ENCODE measurements at places on chromosomes 5 and 9. TPM values are rescaled to one million over a fixed set of nuclear protein-coding genes. Genes with fewer than 3 reads are reported as not detected.
A peak's percentile ranks its signal among the peaks of the same experiment; 100 is the strongest.

GRCh38 chr5:22390888-22391287, 462.3 kb downstream of the CDH12 start:
- no peaks in the 10 kb centered on the region for H3K27me3 ChIP-seq
- no peaks in the 10 kb centered on the region for H3K4me1 ChIP-seq
- no peak overlapping the region for H3K4me3 ChIP-seq
- no peak overlapping the region for H3K27ac ChIP-seq
- no peaks in the 10 kb centered on the region for H3K36me3 ChIP-seq

DNA sequence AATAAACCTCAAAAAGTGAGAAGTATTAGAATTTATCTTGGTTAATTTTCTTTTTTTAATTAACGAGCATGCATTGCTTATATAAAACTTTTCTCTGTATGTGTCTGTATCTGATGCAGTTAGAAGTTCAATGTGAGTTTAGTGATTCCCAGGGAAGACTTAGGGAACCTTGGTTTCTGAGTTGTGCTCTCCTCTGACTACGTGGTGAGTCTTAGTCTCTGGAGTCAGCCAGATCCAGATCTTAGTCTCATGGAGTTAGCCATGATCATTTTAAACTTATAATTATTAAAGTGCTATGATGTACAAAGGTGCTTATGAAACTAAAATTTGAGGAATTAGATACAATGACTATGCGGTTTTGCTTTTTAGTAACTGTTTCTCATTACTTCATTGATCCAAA, 285.3 kb upstream of the DMRT1 start:
- H3K4me3 ChIP-seq, result no peak overlapping the region
- no peak overlapping the region for H3K27ac ChIP-seq
- H3K4me1 ChIP-seq, result peaks cover 32% of the 10 kb centered on the region
- no peaks in the 10 kb centered on the region for H3K36me3 ChIP-seq

DNA sequence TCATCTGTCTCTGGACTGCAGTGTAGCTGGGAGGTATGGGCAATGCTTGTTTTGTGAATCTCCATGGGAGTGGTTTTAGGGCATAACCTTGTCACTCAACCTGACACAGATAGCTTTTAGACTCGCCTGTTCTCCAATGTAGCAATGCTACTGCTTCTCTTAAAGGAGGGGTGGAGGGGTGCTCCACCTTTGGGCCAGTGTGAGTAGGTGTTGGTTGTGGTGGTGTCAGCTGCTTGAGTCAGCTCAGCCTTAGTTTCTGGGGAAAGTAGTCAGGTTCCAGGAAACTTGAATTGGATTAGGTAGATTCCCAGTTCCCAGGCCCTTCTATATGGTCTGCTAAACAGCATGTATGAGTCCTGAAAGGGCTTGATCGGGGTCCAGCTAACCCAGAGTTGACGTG, 91.1 kb upstream of the PLPPR1 start:
- no peaks in the 10 kb centered on the region for H3K4me1 ChIP-seq
- no peak for DNase-seq
- no peak overlapping the region for H3K4me3 ChIP-seq
- no peaks in the 10 kb centered on the region for H3K36me3 ChIP-seq

GRCh38 chr9:4667681-4668080, 1.4 kb upstream of the SPATA6L start:
- H3K4me3 ChIP-seq, result no peak overlapping the region
- no peak for DNase-seq
- H3K27ac ChIP-seq, result no peak overlapping the region
- H3K27me3 ChIP-seq, result no peaks in the 10 kb centered on the region

GRCh38 chr5:154406826-154407225, 39.0 kb upstream of the SAP30L start:
- H3K4me3 ChIP-seq, result no peak overlapping the region
- H3K4me1 ChIP-seq, result peaks cover 13% of the 10 kb centered on the region
- H3K36me3 ChIP-seq, result peaks cover 5% of the 10 kb centered on the region
- peak overlapping the region; percentile 29 for H3K27ac ChIP-seq
- no peaks in the 10 kb centered on the region for H3K27me3 ChIP-seq

- no peaks in the 10 kb centered on the region for H3K27me3 ChIP-seq
- no peaks in the 10 kb centered on the region for H3K36me3 ChIP-seq
- H3K27ac ChIP-seq, result no peak overlapping the region
- H3K4me1 ChIP-seq, result no peaks in the 10 kb centered on the region
- DNase-seq, result no peak
Observed at GRCh38 chr9:8365029-8365428, 565.5 kb upstream of the DMAC1 start.

DNA sequence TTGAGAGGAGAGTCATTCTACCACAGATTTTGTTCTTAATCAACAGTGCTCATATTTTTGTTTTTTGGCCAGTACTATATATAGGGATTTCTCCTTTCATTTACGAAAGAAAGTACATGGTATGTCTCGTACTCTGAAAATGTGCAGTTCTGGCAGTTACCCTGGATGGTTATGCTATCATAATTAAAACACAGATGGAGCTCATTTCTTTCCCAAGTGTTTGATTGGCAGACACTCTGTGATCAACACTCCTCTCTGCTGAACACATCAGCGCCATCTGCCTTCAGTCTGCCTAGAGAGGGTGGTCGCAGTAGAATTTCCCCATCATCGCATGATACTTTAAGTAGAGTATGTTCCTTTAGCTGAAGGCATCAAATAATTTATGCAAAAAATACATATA, 64.5 kb downstream of the PAM start:
- no peak for DNase-seq
- no peak overlapping the region for H3K4me3 ChIP-seq
- no peaks in the 10 kb centered on the region for H3K36me3 ChIP-seq
- H3K4me1 ChIP-seq, result peaks cover 8% of the 10 kb centered on the region
- no peak overlapping the region for H3K27ac ChIP-seq

- no peak overlapping the region for H3K4me3 ChIP-seq
- no peak overlapping the region for H3K27ac ChIP-seq
- H3K36me3 ChIP-seq, result no peaks in the 10 kb centered on the region
- DNase-seq, result no peak
Observed at GRCh38 chr5:133884569-133885311, 83.7 kb downstream of the C5orf15 start.

- no peaks in the 10 kb centered on the region for H3K4me1 ChIP-seq
- no peaks in the 10 kb centered on the region for H3K36me3 ChIP-seq
- H3K4me3 ChIP-seq, result no peak overlapping the region
- no peak for DNase-seq
Observed at GRCh38 chr5:127851964-127852363, 148.8 kb downstream of the CCDC192 start.

DNA sequence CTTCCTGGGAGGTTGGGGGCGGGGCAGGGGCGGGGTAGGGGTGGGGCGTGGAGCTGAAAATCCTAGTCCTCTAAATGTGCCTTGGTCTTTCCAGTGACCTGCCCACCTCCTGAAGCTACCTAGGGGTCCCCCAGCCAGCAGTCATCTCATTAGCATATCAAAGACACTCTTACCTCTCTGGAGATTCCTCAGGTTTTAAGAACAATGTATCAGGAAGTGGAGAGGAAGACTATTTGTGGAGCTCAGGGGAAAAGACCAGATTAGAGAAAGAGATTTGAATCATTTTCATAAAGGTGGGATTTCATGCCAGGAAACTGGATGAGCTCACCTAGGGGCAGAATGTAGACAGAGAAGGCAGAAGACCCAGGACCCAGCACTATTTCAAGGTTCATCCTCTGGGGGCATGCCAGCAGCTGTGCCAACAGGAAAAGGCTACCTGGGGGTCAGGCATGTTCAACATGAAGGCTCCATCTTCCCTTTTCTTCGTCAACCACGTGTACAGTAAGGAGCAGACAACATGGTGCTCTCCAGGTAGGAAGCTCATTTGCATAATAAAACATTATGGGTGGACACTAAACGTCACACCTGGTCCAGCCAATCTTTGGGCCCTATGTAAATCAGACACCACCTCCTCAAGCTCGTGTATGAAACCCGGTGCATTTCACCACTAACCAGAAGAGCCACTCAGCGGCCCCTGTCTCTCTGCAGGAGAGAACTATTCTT, 6.9 kb downstream of the GMCL2 start:
- DNase-seq, result peak; percentile 75
- H3K4me1 ChIP-seq, result peaks cover 50% of the 10 kb centered on the region
- H3K4me3 ChIP-seq, result peak overlapping the region; percentile 57
- peaks cover 2% of the 10 kb centered on the region for H3K36me3 ChIP-seq
- peak overlapping the region; percentile 100 for H3K27ac ChIP-seq

DNA sequence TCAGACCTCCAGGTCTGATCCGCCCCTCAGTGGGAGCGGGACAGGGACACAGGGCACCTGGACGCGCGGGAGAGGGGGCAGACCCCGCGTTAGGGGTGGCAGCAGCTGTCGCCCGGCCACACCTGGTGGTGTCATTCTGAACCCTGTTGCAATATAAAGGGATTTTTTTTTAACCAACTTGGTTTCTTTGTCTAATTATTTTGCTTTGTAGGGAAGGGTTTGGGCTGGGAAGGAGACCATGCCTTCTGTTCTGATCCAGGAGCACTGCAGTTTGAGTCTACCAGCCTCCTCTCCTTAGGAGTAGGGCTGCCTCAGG, 10.9 kb upstream of the ASS1 start:
- H3K36me3 ChIP-seq, result no peaks in the 10 kb centered on the region
- peak overlapping the region; percentile 65 for H3K4me3 ChIP-seq
- H3K4me1 ChIP-seq, result peaks cover 12% of the 10 kb centered on the region
- peaks cover 35% of the 10 kb centered on the region for H3K27me3 ChIP-seq
- DNase-seq, result no peak

DNA sequence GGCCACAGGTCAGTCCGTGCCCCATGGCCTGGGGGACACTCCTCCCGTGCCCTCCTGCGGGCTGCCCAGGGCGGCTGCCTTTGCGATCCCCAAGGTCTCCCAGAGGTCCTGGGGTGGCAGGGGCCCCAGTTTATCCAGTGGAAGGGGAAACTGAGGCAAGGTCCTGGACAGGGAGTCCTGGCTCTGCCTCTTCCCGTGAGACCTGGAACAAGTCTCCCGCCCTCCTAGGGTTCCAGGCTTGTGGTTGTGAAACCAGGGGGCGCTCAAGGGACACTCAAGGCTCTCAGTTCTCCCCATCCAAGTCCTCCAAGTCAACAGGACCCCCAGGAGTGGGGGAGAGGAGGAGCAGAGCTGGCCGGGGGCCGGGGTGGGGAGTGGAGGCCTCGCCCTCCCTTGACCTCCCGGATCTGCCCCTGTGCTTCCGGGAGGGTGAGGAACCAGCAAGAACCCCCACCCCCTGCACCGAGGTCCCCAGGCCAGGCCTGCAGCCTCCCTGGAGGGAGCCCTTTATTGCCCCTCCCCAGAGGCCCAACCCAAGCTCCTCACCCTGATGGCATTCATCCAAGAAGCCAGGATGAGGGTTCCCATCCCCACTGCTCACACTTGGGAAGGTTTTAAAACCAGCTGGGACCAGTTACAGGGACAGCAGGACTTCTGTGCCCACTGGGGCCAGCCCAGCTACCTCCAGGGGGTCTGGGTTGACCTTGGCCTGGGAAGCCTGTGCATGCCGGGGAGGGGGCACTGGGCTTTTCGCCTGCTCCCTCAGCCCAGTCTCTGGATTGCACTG, 24.7 kb upstream of the TMEM250 start:
- no peak overlapping the region for H3K27ac ChIP-seq
- no peak overlapping the region for H3K4me3 ChIP-seq
- no peaks in the 10 kb centered on the region for H3K36me3 ChIP-seq
- peaks cover 15% of the 10 kb centered on the region for H3K4me1 ChIP-seq
- no peaks in the 10 kb centered on the region for H3K27me3 ChIP-seq
- peak; percentile 80 for DNase-seq

- H3K36me3 ChIP-seq, result no peaks in the 10 kb centered on the region
- H3K27me3 ChIP-seq, result no peaks in the 10 kb centered on the region
- no peak overlapping the region for H3K4me3 ChIP-seq
Observed at GRCh38 chr5:149019679-149020078, 43.2 kb downstream of the SH3TC2 start.

GRCh38 chr9:131617611-131618010, 72.3 kb downstream of the PRRT1B start:
- peaks cover 37% of the 10 kb centered on the region for H3K36me3 ChIP-seq
- H3K4me1 ChIP-seq, result peaks cover 13% of the 10 kb centered on the region
- DNase-seq, result no peak
- no peaks in the 10 kb centered on the region for H3K27me3 ChIP-seq
- no peak overlapping the region for H3K4me3 ChIP-seq

GRCh38 chr9:27548055-27548741, 18.6 kb upstream of the MOB3B start:
- peaks cover 30% of the 10 kb centered on the region for H3K36me3 ChIP-seq
- no peak overlapping the region for H3K27ac ChIP-seq
- H3K27me3 ChIP-seq, result no peaks in the 10 kb centered on the region
- H3K4me1 ChIP-seq, result peaks cover 3% of the 10 kb centered on the region
- no peak overlapping the region for H3K4me3 ChIP-seq
- no peak for DNase-seq

DNA sequence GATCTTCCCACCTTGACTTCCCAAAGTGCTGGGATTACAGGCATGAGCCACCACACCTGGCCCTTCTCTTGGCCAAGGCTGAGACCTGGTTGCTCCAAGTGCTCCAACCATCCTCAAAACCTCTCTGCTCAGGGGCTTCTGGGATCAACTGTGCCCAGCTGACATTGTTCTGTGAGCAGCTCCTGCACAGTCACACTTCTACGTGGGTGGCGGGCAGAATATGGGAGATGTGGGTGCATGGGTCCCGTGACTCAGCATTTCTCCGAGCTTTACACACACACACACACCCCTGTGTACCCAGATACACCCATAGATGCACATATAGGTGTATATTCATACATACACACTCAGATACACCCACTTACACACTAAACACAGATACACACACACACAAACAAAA, 10.5 kb upstream of the MYORG start:
- H3K4me3 ChIP-seq, result no peak overlapping the region
- H3K4me1 ChIP-seq, result no peaks in the 10 kb centered on the region
- DNase-seq, result no peak
- H3K27ac ChIP-seq, result no peak overlapping the region

GRCh38 chr5:94310833-94311232, 307.6 kb downstream of the KIAA0825 start:
- peaks cover 17% of the 10 kb centered on the region for H3K4me1 ChIP-seq
- no peaks in the 10 kb centered on the region for H3K27me3 ChIP-seq
- no peak for DNase-seq
- no peak overlapping the region for H3K27ac ChIP-seq
- H3K36me3 ChIP-seq, result no peaks in the 10 kb centered on the region
- H3K4me3 ChIP-seq, result no peak overlapping the region

DNA sequence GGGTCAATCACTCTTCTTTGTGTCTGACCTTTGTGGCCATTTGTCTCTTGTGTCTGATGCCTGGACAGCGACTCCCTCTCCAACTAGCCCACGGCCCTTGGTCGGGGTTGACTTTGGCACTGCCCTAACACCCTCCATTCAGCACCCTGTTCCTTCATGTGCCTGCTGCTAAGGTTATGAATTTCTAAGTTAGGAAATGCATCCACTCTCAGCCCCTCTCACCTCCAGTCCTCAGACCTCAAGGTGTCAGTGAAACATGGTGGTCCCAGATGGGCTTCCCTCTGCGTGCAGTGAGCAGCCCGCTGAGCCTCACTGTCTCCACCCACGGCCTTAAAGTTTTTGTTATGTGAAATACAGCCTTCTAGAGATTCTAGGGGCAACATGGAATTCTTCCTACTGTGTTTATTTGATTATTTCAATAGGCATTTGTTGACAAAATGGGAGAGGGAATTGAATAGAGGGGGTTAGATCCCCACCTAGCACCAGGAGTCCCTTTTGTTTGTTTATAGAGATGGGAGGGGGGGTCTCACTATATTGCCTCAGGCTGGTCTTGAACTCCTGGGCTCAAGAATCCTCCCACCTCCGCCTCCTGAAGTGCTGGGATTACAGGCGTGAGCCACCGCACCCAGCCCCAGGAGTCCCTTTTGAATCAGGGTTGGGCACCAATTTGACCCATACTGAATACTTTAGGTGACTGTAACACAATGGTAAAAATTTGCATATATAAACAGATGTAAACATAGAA, 1.6 kb upstream of the GLIPR2 start:
- H3K4me1 ChIP-seq, result peaks cover 34% of the 10 kb centered on the region
- no peak for DNase-seq
- H3K36me3 ChIP-seq, result no peaks in the 10 kb centered on the region
- H3K4me3 ChIP-seq, result peak overlapping the region; percentile 82
- no peak overlapping the region for H3K27ac ChIP-seq

SARDH gene
- total RNA-seq, result 15.2 TPM

INSL6 gene
- total RNA-seq, result not detected

CFAP77 gene
- 1.2 TPM for total RNA-seq

PCDHA5 gene
- total RNA-seq, result 0.85 TPM

FAM221B gene
- not detected for total RNA-seq

ANKRD34B gene
- 3.6 TPM for total RNA-seq

Measured in WTC11 (cell line).